ENCODE measurements at places on chromosomes 12 and 14. TPM values are rescaled to one million over a fixed set of nuclear protein-coding genes. Genes with fewer than 3 reads are reported as not detected.

DNA sequence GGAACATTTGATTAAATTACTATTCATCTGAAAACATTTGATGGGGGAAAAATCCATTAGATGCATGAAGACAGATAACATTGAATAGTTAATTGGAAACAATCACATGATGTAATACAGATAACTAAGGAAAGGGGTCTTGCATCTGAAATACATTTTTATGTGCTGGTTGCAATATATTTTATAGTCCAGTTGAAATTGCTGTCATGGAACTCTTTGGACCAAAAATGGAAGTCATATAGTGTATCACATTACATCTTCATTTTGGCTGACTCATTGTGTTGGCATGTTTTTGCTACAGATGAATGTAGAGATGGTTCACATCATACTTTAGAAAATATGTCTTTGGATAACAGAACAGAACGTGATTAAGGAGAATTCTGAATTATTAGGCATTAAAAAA, 43.0 kb upstream of the GNPNAT1 start:
- no peak for DNase-seq

- no peak for DNase-seq
Measured at GRCh38 chr12:49707812-49708147, 575 bp upstream of the FMNL3 start.

GRCh38 chr12:57157588-57158173, 10.3 kb upstream of the LRP1-AS start:
- no peak for DNase-seq

- DNase-seq: no peak
Measured at GRCh38 chr14:41608681-41609390, 2.2 kb downstream of the LRFN5 start.

- DNase-seq: no peak
Measured at GRCh38 chr14:81819344-81819743, 285.7 kb upstream of the SEL1L start.

DNA sequence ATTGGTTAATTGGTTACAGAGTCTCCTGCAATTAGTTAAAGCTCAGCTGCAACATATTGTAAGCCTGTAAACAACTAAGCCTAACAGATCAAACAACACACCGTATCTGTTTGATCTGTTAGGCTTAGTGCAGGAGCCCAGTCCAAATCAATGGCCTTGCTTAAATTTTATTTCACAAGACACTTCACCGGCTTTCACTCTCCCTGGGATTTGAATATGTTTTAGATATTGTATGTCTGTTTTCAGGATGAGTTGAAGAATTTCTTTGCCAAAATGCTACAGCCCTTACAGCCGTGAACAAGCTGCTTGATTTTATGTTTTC, 5.5 kb upstream of the RNASE1 start:
- no peak for DNase-seq

DNA sequence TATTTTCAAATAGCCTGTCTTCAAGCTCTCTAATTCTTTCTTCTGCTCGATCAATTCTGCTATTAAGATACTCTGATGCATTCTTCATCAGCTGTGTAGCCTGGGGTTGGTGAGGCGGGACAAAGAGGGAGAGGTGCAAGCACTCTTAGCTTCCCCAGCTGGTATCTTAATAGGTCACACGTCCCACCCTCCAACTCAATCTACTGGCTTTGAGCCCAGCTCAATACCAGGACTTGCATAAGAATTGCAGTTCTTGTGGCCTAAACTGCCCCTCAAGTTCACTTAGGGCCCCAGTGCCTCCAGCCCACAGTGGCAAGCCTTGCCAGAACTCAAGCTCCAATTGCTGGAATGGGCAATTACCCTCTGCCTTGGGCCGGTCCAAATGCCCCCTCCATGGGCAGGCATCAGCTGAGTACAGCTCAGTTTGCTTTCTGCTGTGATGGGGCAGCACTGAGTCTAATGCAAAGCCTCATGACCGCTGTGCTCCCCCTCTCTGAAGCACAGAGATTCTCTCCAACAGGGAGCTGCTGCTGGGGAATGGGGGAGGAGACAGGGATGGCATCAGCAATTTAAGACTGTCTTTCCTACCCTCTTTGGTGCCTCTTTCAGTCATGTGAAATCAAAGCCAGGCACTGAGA, 5.6 kb upstream of the SPATA7 start:
- DNase-seq: no peak

DNA sequence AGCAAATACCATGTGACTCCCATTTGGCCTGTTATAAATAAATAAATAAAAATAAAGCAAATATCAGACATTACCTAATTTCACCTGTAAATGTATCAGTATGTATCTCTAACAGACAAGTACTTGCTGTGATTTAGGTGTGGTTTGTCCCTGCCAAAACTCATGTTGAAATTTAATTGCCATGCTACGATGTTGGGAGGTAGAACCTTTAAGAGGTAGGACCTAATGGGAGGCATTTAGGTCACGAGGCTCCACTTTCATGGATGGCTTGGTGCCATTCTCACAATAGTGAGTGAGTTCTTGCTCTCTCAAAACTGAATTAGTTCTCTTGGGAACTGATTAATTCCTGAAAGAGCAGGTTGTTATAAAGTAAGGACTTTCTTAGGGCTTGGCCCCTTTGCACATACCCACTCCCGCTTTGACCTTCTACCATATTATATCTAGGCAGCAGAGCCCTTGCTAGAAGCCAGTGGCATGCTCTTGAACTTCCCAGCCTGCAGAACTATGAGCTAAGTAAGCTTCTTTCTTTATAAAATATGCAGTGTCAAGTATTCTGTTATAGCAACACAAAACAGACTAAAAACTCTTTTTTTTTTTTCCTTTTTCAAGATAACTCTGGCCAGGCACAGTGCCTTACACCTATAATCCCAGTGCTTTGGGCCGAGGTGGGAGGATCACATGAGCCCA, 26.0 kb downstream of the VEZT start:
- DNase-seq: no peak

DNA sequence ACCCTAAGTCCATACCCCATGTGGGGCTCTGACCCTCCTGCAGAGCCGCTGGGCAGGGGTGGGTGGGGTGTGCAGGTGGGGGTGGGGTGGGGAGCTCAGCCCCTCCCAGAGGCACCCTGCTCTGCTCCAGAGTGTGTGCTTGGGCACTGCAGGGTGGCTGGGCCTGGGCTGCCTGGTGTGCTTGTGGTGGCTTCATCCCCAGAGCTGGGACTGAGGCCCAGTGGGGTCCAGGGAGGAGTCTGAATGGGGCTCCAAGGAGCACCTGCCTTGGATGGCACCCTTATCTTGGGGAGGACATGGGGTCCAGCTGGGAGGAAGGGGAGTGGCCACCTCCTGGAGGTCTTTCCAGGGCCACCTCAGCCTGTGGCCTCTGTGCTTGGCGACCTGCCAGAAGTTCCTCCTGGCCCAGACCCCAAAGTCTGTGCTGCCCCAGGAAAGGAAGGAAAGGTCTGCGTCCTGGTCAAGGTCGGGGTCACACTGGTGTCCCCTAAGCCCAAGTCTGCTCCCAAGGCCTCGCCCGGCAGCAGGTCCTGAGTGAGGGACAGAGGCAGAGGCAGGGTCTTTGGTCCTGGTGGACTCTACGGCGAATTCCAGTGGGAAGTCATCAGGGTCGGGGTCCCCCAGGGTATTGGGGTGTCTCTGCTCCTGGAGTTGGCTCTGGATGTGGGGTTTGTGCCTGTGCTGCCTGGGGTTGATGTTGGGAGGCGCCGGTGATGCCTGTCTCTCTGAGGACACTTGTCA, 373.4 kb downstream of the TMEM121 start:
- DNase-seq: no peak

DNA sequence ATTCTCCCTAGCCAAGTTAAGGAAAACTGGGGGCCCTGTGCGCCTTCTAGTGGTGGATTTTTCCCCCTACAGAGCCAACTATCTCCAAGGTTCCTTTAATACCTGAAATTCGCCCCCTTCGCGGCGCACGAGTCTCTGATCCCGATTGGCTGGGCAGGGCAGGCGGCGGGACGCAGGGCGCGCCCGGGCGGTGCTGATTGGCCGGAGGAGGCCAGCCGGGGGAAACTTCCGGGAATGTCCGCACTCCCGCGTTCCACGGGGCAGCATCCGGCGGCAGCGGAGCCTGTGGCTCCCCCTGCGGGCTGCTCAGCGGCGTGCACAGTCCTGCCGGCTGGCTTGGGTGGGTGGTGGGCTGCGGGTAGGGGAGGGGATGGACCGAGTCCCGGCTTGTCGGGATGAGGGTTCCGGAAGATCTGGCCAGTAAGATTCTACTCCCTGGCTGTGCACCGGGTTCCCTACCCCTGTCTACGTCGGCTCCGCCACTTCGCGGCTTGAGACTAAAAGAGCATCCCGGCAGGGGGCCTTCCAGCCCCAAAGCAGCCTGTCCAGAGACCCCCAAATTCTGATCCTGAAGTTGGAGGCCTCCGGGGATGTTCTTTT, at the start of gene NABP2:
TSS of gene NABP2 (plus strand) at position 241 of the 600 bp plus-strand sequence. CDS start 515 bp downstream, outside the sequence.
- peak; percentile 91 for DNase-seq

GRCh38 chr12:41473441-41473840, 285.3 kb downstream of the PDZRN4 start:
- DNase-seq: no peak

GRCh38 chr14:100190126-100190525, 30.7 kb upstream of the DEGS2 start:
- no peak for DNase-seq

DNA sequence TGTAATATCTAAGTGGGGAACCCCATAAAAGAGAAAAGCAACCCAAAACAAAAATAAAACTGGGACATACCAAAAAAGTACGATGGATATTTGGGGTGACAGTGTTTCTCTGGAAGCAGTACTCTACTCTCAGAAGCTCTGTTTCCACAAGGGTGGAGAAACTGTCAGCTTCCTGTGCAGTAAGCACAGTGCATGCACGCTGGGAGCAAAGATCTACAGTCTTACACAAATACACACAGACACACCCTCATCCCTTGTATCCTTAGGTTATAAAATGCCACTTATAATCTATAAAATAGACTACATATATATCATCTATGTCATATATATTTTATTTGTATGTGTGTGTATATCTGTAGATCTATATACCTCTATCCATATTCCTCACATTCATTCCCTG, 225.8 kb upstream of the SOX5 start:
- no peak for DNase-seq

- DNase-seq: no peak
Measured at GRCh38 chr12:51362747-51363342, 16.4 kb upstream of the CELA1 start.

The PRICKLE1 gene
- 7.2 TPM for total RNA-seq

The IAPP gene
- not detected for total RNA-seq

The CCDC177 gene
- total RNA-seq: 0.09 TPM

The MYL2 gene
- total RNA-seq: not detected

The PRB2 gene
- not detected for total RNA-seq

The OR4E1 gene
- total RNA-seq: not detected

The FAM90A1 gene
- total RNA-seq: not detected

Measured in omental fat pad (tissue), 4 donors.